GM12865 (cell line): ENCODE measurements at places on chromosomes 2 and 18.

DNA sequence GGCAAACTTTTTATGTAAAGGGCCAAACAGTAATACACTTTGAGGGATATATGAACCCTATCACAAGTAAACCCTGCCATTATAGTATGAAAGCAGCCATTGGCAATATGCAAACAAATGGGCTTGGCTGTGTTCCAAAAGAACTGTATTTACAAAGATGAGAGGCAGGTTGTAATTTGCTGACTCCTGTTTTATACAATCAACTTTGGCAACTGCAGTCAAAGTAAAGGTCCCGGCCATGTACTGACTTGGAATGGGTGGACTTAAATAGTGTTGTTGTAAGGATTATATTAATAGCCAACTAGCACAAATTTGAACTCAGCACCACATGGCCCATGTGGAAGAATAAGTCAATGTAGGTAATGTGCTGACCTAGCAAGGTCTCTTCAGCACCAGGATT is 223.4 kb downstream of the WDPCP start:
- DNase-seq = no peak

DNA sequence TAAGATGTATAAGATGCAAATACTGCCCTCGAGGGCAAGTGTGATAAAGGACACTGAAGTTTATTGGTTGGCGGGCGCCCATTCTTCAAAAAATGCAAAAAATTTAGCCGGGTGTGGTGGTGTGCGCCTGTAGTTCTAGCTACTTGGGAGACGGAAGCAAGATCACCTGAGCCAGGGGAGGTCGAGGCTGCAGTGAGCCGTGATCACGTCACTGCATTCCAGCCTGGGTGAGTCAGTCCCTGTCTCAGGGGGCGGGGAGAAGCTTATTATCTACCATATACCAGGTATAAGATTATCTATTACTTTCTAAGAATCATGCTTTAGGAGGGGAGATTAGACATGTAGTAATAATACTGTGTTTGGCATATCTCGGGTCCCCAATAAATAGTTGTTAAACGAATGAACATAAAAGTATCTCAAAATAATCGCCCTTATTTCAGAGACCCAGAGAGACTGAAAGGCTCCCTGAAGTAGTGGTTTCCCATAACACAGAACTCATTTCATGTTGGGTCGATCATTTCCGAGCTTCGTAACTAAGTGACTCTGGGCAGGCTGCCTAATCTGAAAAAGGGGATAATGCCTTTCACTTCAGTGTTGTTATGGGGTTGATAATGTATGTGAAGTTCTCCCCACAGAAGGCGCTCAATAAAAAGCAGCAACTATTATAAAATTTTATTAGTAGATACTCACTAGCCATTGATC is 1.2 kb upstream of the SELENOI start:
- peak; percentile 9 for DNase-seq

- DNase-seq = no peak
Measured at GRCh38 chr18:56389190-56389589, 249.2 kb downstream of the TXNL1 start.

GRCh38 chr18:31722369-31722957 is 38.1 kb upstream of the B4GALT6 start:
- peak; percentile 85 for DNase-seq

DNA sequence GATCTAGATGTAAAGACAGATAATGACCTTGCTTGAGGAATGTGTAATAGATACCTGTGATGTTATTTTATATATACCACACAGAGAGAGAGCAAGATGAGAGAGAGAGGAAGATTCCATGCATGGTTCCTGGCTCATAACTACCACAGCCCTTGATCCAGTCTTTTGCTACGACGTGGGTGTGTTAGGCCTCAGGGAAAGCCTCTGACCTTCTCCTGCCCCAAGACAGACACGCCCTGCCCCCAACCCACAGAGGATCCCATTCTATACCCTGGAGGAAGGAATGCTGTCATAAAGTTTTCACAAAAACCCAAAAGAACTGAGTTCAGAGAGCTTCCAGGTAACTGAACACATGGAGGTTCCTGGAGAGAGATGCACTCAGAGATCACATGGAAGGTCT is 193.1 kb downstream of the ZEB2 start:
- DNase-seq = no peak

DNA sequence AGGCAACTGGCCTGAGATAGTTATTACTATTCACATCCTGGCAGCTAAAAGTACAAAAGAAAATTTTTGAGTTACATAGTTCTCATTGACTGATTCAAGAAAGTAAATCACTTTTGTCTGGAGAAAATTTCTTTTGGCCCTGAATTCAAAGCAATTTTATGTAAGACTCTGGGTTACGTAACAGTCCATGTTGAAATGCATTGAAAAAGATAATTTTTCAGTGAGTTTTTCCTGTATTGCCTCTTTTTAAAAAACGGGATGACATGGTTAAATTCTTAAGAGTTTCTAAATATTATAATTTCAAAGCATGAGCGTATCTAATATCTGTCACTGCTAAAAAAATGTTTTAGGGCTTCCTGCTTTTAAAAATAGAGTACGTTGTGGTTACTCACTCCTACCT is 72.7 kb downstream of the ANKRD12 start:
- no peak for DNase-seq

DNA sequence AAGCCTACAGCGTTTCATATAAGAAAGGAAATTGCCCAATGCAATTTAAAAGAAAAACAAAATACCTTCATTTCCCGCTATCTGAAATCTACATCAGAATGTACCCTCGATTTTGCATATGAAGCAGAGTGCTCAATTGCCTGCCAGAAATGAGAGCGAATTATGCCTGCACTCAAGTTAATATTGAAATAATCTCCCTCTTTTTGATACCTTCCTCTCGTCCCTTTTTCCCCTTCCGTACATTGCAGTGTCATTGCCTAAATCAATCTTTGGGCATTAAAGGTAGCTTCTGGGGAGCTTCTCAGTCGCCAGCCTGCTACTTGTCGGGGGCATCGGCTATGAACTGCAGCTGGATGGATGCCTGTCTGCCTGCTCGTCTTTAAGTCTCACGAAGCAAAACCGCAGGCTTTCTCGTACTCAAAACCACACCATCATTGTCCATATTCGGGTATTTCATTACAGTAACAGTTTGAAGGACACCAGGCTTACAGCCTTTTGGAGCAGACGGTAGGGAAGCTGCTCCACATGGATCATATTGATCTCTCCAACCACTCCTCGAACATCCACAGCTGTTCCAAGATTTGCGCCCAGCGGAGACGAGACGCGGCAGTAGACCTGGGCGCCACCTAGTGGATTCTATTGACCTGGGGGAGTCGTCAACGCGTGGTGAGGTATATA is 64.0 kb upstream of the HNRNPA3 start:
- peak; percentile 75 for DNase-seq

DNA sequence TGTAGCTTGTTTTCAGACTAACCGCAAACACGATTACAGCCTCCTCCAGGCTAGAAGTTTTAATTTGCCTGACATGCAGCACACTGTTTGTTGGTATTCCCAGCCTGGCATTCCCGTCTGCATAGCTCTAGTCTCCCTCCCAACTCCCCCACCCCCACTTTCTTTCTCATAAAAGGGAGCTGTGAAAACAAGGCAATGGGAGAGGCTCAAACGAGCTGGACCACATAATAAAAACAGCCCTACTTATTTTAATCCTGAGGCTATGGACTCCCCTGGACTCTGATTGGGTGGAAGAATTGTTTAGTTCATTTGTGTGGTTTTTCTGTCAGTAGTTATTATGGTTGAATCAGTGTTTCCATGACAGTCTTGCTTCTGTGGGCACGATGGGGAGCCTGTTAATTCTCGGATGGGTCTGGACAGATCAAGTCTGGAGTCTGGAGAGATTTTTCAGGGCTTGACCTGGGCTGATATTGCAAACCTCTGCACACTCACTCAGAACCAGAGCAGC is 1.2 kb downstream of the STON1 start:
- no peak for DNase-seq

- no peak for DNase-seq
Measured at GRCh38 chr18:26956863-26957262, 91.4 kb upstream of the AQP4 start.

GRCh38 chr2:49042488-49042887 is 111.8 kb downstream of the FSHR start:
- DNase-seq = no peak

GRCh38 chr2:164009756-164010337 is 274.0 kb upstream of the FIGN start:
- DNase-seq = no peak
